H7 (cell line): ENCODE measurements at places on chromosomes 6 and 20.

DNA sequence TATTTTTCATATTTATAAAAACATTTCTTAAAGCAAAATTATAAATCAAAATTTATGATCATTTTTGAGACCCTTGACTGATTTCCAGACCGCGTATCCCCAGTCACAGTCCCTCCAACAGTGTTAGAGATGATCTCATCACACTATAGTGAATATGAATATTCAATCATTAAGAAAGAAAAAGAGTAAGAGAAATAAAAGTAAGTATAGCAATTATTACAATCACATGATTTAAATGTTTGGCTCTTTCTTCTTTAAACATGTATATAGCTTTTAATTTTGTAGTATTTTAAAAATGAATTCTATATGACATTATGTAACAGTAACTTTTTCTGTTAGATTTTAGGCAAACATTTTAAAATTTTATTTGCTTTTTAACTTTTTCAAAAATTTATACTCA is 438.3 kb downstream of the RFPL4B start:
- DNase-seq = no peak

DNA sequence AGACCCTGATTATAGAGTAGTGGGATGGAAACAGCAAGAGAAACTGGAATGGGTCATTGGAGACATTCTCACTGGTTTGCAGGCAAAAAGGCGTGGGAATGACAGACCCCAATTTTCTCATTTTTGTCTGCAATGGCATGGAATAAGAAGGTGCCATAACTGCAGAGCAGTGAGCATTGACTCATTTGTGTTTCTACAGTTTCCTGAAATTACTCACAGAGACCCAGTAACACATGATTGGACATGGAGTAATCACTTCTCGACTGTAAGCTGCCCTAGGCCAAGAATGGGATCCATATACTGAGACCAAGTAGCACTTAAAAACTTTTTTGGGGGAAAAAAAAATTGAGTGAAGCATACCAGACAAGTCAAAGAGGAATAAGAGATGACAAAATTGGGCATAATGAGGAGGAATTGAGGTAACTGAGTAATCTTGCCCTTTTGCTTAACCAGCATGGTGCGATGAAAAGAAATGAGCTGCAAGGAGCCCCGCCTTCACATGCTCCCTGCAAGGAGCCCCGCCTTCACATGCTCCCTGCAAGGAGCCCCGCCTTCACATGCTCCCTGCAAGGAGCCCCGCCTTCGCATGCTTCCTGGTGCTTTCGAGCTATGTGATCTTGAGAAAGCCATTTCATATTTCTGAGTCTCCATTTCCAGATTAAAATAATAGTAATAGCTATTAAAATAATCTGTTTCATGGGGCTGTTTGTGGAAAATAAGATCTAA is 44.1 kb downstream of the NHSL1 start:
- DNase-seq = peak; percentile 25

- DNase-seq = no peak
These were observed 9.8 kb downstream of the SDC4 start for GRCh38 chr20:45338121-45339030.

DNA sequence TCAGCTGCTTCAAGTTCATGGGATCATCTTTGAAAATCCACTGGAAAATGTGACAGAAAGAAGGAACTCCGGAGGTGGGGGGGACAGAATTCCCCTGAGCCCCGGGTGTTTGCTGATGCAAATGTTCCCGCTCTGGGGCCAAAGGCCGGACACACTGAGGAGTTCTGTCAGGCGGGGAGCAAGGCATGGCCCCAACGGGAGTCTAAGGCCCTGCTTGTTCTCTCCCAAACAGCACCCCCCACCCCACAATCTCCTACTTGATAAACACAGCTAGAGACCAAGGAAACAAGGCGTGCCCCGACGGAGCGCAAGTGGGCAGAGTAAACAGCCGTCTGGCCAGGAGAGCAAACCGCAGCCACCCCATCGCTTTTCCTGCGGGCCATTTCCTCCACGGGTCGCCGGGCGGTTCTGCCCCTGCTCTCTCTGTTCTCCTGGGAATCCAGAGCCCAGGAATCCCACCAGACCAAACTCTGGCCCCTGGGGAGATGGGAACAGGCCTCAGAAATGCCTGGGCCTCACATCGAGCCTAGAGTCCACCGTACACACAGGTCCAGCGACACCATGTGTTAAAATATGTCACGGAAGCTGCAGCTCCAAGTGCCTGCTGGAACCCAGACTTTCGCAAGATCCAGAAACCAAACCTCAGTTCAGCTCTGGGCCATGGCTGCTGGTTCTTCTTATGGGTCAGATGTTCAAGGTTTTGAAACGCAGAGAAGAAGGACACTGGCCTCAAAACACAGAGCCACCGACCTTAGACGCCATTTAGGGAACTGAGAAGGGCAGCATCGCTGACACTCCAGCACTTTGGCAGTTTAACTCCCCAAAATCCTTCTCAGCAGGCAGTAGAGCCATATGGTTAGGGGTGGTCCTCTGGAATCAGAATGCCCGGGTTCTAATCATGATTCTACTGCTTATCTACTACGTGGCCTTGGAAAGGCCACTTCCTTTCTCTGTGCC is 104.2 kb downstream of the PREX1 start:
- DNase-seq = peak; percentile 52

- DNase-seq = peak; percentile 86
These were observed at the start of gene METTL24 for GRCh38 chr6:110357664-110358552. Gene METTL24, minus strand, starts transcription at chr6:110358349. Its CDS starts 77 bp downstream, at chr6:110358272.
